ENCODE measurements at places on chromosomes 7 and 10. TPM values are rescaled to one million over a fixed set of nuclear protein-coding genes. Genes with fewer than 3 reads are reported as not detected.

The PCDH15 gene
- total RNA-seq = not detected

The CCDC126 gene
- 15.6 TPM for total RNA-seq

The NPC1L1 gene
- total RNA-seq = not detected

The CCL26 gene
- total RNA-seq = not detected

The SFTPA2 gene
- not detected for total RNA-seq

The ABCA13 gene
- total RNA-seq = under 0.01 TPM

The TFPI2 gene
- 96.5 TPM for total RNA-seq

The PAPOLB gene
- total RNA-seq = 0.27 TPM

The NXPH1 gene
- total RNA-seq = not detected

The CALHM2 gene
- 13.3 TPM for total RNA-seq

The BAIAP2L1 gene
- 0.27 TPM for total RNA-seq

The SKIDA1 gene
- 0.72 TPM for total RNA-seq

The SEMA3D gene
- total RNA-seq = 1.2 TPM

The MYOF gene
- 494 TPM for total RNA-seq

The SLC25A40 gene
- 20.5 TPM for total RNA-seq

The TMEM196 gene
- not detected for total RNA-seq

The KAT6B gene
- total RNA-seq = 22.7 TPM

The TMEM184A gene
- total RNA-seq = not detected

The CDC123 gene
- total RNA-seq = 153 TPM

The PEX1 gene
- 18.5 TPM for total RNA-seq

The CPA5 gene
- not detected for total RNA-seq

The TRIM74 gene
- not detected for total RNA-seq

The TMEM60 gene
- 15.6 TPM for total RNA-seq

The UPK3B gene
- total RNA-seq = 0.13 TPM

The TMEM236 gene
- total RNA-seq = 0.14 TPM

The ZNF488 gene
- not detected for total RNA-seq

The FAM241B gene
- 0.13 TPM for total RNA-seq

The SORCS1 gene
- not detected for total RNA-seq

The COBL gene
- total RNA-seq = not detected

The WBP1L gene
- 44.9 TPM for total RNA-seq

The ASAH2 gene
- total RNA-seq = 0.27 TPM

Measured in thoracic aorta endothelial cell (primary cell).